ENCODE measurements at places on chromosomes 4 and X.

DNA sequence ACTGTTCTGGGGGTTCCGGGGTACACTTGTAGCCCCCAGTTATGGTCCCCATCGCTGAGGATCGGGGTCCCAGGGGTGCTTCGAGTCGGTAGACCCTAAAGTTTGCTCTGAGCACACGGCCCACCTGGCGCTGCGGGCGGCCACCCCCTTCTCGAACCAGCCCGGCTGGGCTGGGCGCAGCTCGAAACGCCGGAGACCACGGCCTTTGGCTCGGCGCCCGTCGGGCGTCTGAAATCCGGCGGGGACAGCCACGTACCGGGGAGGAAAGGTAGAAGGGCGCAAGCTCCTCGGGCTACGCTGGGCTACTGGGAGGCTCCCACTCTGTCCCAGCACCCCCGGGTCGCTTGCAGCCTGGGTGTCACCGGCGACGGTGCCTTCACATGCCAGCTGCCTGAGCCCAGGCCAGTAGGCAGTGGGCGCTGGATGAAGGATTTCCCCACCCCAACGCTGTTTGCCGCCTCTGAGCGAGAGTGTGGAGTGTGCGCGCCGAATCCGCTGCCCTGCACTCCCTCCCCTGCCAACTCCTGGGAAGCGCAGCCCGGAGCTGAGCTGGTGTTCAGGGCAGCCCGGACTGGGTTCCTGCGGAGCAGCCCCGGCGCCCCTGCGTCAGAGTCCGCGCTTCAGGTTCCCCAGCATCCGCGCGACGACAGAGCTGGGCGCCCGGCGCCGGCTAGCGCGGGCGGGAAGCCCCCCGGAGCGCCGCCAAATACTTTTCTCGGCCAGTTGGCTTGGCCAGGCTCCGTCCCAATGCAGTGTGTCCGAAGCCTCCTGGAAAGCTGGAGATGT lies 637 bp downstream of the MAMLD1 start:
- DNase-seq = no peak

DNA sequence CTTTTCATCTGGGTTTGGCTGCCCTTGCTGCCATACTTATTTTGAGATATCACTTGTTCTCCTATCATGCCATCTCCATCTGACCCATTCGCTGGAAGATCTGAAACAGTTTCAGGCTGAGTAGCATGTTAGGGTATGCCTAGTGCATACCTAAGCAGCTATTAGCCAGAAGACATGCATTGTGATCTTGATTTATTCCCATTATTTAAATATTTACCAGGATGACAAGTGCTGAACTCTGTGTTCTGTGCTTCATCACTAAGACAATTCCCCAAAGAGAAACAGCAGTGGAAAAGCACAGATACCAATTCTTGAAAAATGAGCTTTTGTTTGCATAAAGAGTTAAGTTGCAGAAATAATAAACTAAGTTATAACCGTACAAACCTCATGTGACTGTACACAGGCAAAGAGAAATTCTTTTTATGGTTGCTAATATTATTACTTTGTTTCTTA lies 271.0 kb upstream of the ARSJ start:
- DNase-seq = no peak

GRCh38 chr4:17168571-17168970 lies 270.1 kb upstream of the LDB2 start:
- DNase-seq = no peak

GRCh38 chr4:114527637-114528036 lies 71.0 kb upstream of the UGT8 start:
- no peak for DNase-seq

DNA sequence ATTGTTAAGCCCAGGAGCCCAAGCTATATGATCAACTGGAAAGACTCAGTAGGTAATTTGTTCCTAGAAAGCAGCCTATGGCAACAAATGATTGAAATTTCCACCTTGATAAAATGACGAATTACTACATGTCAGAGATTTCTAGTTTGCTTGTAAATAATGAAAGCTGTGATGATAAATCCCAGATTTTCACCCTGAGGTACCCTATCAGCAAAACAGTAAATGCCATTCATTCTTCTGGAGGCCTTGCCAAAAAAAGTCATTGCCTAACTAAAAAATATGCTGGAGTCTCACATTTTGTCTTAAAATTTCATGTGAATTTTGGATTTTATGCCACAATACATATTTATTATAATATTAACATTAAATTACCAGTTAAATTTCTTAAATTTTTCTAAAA lies 71.3 kb downstream of the PPEF2 start:
- no peak for DNase-seq

DNA sequence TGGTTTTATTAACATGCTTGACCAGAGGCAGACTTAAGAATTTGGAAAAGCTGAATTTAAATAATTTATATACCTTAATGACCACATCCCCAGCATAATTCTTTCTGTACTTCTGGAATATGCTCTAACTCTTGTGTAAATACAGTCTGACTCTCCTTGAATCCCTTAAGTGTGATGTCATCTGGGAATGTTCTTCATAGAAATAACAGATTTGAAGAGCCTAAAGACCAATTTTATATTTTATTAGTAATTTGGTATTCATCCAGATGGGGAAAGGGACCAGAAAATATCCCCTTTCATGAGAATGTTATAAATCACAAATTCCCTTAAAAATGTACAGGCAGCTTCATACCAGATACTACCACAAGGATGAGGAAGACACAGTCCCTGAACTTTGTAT lies 58.3 kb downstream of the KCNIP4 start:
- no peak for DNase-seq

DNA sequence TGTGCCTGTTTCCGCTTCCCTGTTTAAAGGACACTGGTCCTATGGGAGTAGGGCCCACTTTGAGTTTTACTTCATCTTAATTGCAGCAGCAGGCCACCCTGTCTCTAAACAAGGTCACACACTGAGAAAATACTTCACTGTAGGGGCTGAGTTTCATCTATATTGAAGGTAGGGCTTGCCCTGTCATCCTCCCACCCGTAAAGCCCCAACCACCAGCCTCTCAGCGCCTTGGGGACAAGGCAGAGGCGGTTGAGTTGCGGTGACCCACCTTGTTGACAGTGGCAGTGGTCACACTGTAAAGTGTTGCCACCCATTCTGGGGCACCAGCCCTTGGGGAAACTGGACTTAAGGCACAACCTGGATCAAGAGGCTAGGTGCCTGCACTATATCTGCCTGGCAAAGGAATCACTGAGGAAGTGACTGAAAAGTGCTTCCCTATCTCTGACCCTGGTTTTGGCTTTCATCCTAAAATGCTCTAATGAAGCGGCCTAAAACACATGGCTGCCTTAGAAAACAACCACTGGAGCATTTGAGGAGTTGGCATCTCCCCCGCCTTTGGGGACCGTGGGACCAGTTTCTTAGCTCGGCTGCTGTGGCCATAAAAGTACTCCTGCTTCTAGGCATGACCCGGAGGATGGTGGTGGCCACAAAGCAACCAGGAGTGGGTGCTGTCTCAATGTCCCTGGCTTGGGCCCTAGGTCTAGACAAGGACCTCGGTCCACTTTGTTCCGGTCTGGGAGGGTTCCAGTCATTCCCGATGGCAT lies 7.8 kb upstream of the WDR1 start:
- DNase-seq = no peak

DNA sequence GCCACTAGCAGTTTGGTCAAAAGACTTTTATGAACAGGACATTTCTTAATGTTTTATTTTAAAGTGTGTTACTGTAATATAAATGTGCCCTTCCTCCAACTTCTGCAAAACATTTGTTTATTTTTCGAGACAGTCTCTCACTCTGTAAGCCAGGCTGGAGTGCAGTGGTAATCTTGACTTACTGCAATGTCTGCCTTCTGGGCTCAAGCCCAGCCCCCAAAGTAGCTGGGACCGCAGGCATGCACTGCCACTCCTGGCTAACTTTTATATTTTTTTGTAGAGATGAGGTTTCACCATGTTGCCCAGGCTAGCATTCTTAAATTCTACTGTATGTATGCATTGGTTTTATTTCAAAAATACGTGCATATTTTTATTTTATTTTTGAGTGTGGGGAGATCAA lies 1201.9 kb downstream of the STIM2 start:
- DNase-seq = no peak

- no peak for DNase-seq
Measured at GRCh38 chr4:14149176-14150053, 521.9 kb upstream of the BOD1L1 start.

DNA sequence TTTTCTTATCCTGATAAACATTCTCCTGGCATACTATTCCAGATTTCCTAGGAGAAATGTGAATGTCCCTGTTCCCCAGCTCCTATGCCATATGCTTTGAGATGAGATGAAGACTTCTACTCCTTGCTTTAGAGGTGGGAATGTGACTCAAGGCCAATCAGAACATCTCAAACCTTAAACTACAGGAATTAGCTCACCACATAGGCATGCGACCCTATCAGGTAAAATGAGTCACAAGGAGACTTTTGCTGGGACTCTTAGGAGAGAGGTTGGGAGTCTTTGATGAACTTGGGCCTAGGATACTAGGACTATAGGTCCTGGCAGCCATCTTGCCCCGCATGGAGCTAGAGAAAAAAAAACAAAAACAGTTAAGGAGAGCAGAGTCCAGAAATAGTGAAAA lies 5.8 kb upstream of the USO1 start:
- no peak for DNase-seq

GRCh38 chr4:130563185-130563888 lies 1467.4 kb downstream of the C4orf33 start:
- no peak for DNase-seq

- no peak for DNase-seq
Measured at GRCh38 chr4:123356921-123357320, 39.7 kb upstream of the SPRY1 start.

DNA sequence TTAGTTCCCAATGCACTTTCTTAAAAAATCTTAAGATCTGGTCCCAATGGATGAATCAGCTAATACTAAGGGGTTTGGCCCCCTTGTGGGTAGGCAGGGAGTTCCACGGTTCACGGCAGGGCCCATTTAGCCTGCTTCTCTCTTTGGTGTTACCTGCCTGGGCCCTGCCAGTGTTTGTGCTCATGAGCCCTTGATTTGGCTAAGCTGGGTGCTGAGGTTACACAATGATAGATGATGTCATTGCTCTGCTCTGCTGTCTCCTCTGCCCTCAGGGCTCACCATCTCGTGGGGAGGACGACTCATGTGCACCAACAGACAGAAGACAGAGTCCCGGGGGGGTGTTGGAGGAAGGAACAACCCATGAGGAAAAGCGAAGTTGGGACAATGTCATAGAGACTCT lies 24.4 kb downstream of the RTL5 start:
- no peak for DNase-seq

GRCh38 chr4:143441678-143442077 lies 71.8 kb upstream of the SMARCA5 start:
- DNase-seq = no peak

GRCh38 chrX:9515489-9515888 lies 50.6 kb downstream of the TBL1X start:
- DNase-seq = no peak

DNA sequence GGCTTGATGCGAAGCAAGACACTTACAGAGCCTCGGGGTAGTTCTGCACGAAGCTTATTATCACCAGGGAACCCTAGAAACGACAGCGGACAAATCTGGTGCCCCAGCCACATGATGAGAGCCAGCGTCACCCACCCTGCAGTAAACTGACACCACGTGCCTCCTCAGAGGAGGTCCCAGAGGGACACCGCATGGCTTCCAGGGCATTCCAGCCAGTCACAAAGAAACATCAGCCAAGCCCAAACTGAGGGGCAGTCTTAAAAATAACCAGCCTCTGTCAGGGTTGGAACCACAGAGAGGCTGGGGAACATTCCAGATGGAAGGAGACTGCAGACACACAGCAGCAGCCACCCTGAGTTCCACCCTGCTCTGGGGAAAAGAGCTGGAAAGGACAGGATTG lies 36.6 kb upstream of the HGFAC start:
- DNase-seq = no peak

GRCh38 chrX:71168134-71168533 lies 23.5 kb downstream of the NLGN3 start:
- DNase-seq = no peak

DNA sequence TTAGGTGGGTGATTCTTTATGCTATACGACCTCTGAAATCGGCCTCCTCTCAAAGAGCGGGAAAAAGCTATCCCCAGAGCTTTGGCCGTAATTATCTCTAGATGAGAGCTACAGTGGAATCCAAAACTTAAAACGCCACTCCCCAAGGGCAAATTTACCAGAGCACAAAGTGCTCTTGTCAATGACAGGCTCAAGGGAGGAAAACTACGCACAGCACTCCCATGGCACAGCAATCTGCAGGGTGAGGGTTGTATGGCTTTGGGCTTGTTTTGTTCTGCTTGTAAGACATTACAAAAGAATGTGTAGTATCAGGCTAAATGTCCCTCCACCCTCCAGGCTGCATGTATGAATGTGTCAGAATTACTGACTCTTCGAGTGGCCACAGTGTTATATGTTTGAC lies 44.0 kb downstream of the ARHGEF6 start:
- no peak for DNase-seq

- no peak for DNase-seq
Measured at GRCh38 chr4:143633833-143634232, 66.6 kb downstream of the FREM3 start.

DNA sequence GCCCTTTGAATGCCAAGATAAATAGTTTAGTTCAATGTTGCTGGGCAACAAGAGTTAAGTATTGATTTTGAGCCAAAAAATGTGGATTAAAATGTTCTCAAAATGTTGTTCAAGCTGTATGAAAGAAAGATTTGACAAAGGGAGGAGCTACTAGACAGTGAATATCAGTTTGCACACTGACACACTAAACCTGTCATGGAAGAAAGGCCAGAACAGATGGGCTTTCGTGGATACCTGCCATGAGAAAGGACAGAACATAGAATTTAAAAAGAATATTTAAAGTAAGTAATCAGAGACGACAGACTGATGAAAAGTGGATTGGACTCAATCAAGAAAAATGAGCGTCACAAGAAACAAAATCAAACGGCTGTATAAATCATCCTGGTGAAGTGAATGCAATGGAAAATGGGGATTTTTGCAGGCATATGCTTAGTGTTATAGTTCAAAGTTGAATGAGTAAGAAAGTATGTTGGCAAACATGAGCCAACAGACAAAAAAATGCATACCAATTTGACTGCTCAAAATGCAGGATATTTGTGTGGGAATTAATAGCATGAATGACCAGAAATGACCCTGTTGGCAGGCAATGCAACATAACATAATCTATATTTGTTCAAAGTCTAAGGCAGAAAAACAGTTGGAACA lies 7.4 kb downstream of the PCDH18 start:
- DNase-seq = no peak

- no peak for DNase-seq
Measured at GRCh38 chr4:20428436-20429160, 176.9 kb downstream of the SLIT2 start.

GRCh38 chr4:35246493-35246892 lies 997.8 kb downstream of the ARAP2 start:
- no peak for DNase-seq

- peak; percentile 54 for DNase-seq
Measured at GRCh38 chr4:26905172-26905571, 44.5 kb downstream of the STIM2 start.

GRCh38 chrX:148310426-148311165 lies 189.8 kb upstream of the AFF2 start:
- peak; percentile 34 for DNase-seq

GRCh38 chr4:148542922-148543623 lies 100.9 kb upstream of the NR3C2 start:
- DNase-seq = no peak

- no peak for DNase-seq
Measured at GRCh38 chr4:7286798-7287197, 94.5 kb downstream of the SORCS2 start.

- DNase-seq = no peak
Measured at GRCh38 chr4:54675721-54676461, 18.1 kb downstream of the KIT start.

All from immature natural killer cell (primary cell).